ENCODE measurements at places on chromosomes 16 and 17. TPM values are rescaled to one million over a fixed set of nuclear protein-coding genes. Genes with fewer than 3 reads are reported as not detected.

WWOX gene
- 34.1 TPM for total RNA-seq

AOC3 gene
- 19.0 TPM for total RNA-seq

TBC1D28 gene
- not detected for total RNA-seq

TMEM101 gene
- 1.5 TPM for total RNA-seq

CSNK1D gene
- 19.7 TPM for total RNA-seq

KRT32 gene
- total RNA-seq = not detected

TMEM114 gene
- not detected for total RNA-seq

NOD2 gene
- 1.9 TPM for total RNA-seq

SRSF2 gene
- total RNA-seq = 147 TPM

NTN1 gene
- total RNA-seq = 15.1 TPM

CDK5R1 gene
- total RNA-seq = not detected

GPR179 gene
- total RNA-seq = 5.3 TPM

C1QTNF8 gene
- not detected for total RNA-seq

SLC16A6 gene
- not detected for total RNA-seq

PABPN1L gene
- total RNA-seq = not detected

MATCAP1 gene
- total RNA-seq = 11.5 TPM

SPAG7 gene
- 58.3 TPM for total RNA-seq

C16orf54 gene
- total RNA-seq = 0.97 TPM

MYH1 gene
- not detected for total RNA-seq

KCNH4 gene
- not detected for total RNA-seq

MSI2 gene
- 60.8 TPM for total RNA-seq

SLC2A4 gene
- total RNA-seq = 25.9 TPM

KRT24 gene
- total RNA-seq = not detected

DHRS7C gene
- not detected for total RNA-seq

MT4 gene
- total RNA-seq = not detected

GNG13 gene
- not detected for total RNA-seq

CKLF gene
- 77.3 TPM for total RNA-seq

PDXDC1 gene
- total RNA-seq = 50.2 TPM

TMEM98 gene
- total RNA-seq = 176 TPM

ABCA10 gene
- total RNA-seq = 11.1 TPM

AMZ2 gene
- total RNA-seq = 31.2 TPM

IKZF3 gene
- 1.6 TPM for total RNA-seq

HCFC1R1 gene
- 30.5 TPM for total RNA-seq

EVPLL gene
- total RNA-seq = not detected

GPR139 gene
- total RNA-seq = not detected

CPNE7 gene
- 0.14 TPM for total RNA-seq

SCGB1C2 gene
- total RNA-seq = not detected

CHD3 gene
- 81.0 TPM for total RNA-seq

NOB1 gene
- total RNA-seq = 50.5 TPM
